Aorta (tissue), 5 donors: ENCODE measurements at places on chromosomes 7 and 10. TPM values are rescaled to one million over a fixed set of nuclear protein-coding genes. Genes with fewer than 3 reads are reported as not detected.

GRCh38 chr7:121576148-121576917 is 180.2 kb upstream of the FAM3C start:
- no peaks in the 10 kb centered on the region for H3K4me1 ChIP-seq
- no peak overlapping the region for H3K4me3 ChIP-seq
- no peak for DNase-seq
- H3K36me3 ChIP-seq, result no peaks in the 10 kb centered on the region
- no peaks in the 10 kb centered on the region for H3K27me3 ChIP-seq
- no peak overlapping the region for H3K27ac ChIP-seq

GRCh38 chr7:45924283-45924682 is 3.2 kb upstream of the IGFBP3 start:
- H3K4me1 ChIP-seq, result peaks cover 4% of the 10 kb centered on the region
- H3K4me3 ChIP-seq, result no peak overlapping the region
- no peaks in the 10 kb centered on the region for H3K36me3 ChIP-seq
- no peak overlapping the region for H3K27ac ChIP-seq
- peak; percentile 75 for DNase-seq

DNA sequence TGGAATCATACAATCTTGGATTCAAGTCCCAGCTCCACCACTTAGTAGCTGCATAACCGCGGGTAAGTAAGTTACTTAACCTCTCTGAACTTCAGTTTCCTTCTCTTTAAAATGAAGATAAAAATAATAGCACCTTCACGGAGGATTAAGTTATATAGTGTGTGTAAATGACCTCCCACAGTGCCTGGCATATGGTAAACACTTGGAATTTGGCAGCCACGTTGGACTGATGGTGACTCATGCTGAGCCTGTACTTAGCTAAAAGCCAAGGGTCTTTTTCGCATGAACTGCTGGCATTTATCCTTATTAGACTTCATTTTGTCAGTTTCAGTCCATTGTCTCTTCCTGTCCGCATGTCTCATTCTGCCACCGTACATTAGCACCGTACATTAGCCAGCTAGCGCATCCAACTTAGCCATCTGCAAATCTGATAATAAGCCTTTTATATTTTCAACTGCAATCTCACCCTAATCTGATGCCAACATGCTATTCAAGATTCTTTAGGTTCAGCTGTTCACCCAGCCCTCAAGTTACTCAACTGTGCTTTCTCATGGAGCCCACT is 11.2 kb downstream of the SLC13A4 start:
- H3K4me1 ChIP-seq, result no peaks in the 10 kb centered on the region
- H3K36me3 ChIP-seq, result no peaks in the 10 kb centered on the region
- H3K27me3 ChIP-seq, result no peaks in the 10 kb centered on the region
- no peak overlapping the region for H3K4me3 ChIP-seq
- H3K27ac ChIP-seq, result no peak overlapping the region

DNA sequence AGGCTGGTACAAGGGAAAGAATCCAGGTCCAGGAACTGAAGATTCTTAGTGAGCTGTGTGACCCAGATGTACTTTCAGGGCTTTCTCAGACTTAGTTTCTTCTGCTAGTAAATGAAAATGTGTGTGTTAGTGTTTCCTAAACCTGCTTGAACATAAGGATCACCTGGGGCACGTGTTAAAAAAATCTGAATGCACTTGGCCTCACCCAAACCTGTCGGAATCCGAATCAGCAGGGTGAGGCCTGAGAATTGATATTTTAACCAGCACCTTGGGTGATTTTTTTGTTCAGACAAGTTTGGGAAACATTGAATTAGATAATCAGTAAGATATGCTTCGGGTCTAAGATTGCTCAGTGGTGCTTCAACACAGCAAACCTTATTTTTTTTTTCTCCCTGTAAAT is 59.7 kb downstream of the ZNF365 start:
- H3K27me3 ChIP-seq, result no peaks in the 10 kb centered on the region
- no peaks in the 10 kb centered on the region for H3K4me1 ChIP-seq
- DNase-seq, result no peak
- no peaks in the 10 kb centered on the region for H3K36me3 ChIP-seq
- H3K27ac ChIP-seq, result peak overlapping the region; percentile 51
- H3K4me3 ChIP-seq, result no peak overlapping the region

DNA sequence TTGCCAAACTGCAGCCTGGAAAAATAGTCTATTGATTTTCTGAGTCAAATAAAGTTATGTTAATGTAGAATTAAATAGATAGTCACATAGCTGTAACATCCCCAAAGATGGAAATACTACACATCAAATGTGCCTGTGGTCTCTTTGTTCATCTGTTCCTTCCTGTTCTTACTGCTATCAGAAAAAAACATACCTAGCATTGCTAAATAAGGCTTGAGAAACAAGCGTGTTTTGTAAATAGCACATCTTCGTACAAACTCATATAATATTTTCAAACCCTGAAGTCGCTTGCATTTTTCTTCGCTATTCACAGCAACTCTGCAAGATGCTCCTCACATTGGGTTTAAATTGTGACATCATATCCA is 116.1 kb downstream of the KLF6 start:
- no peak for DNase-seq
- H3K4me1 ChIP-seq, result no peaks in the 10 kb centered on the region
- H3K27ac ChIP-seq, result no peak overlapping the region
- no peak overlapping the region for H3K4me3 ChIP-seq
- no peaks in the 10 kb centered on the region for H3K27me3 ChIP-seq
- H3K36me3 ChIP-seq, result no peaks in the 10 kb centered on the region

The PARP12 gene
- 42.6 TPM for total RNA-seq

The ST8SIA6 gene
- total RNA-seq, result 2.4 TPM
